Tibial artery (tissue), 4 donors: ENCODE measurements at places on chromosomes 2 and 18.

- no peaks in the 10 kb centered on the region for H3K4me1 ChIP-seq
- peaks cover 16% of the 10 kb centered on the region for H3K27me3 ChIP-seq
- DNase-seq: no peak
- no peak overlapping the region for H3K4me3 ChIP-seq
- H3K36me3 ChIP-seq: no peaks in the 10 kb centered on the region
- H3K27ac ChIP-seq: no peak overlapping the region
These were observed 14.5 kb upstream of the NXPH2 start for GRCh38 chr2:138794724-138795123.

DNA sequence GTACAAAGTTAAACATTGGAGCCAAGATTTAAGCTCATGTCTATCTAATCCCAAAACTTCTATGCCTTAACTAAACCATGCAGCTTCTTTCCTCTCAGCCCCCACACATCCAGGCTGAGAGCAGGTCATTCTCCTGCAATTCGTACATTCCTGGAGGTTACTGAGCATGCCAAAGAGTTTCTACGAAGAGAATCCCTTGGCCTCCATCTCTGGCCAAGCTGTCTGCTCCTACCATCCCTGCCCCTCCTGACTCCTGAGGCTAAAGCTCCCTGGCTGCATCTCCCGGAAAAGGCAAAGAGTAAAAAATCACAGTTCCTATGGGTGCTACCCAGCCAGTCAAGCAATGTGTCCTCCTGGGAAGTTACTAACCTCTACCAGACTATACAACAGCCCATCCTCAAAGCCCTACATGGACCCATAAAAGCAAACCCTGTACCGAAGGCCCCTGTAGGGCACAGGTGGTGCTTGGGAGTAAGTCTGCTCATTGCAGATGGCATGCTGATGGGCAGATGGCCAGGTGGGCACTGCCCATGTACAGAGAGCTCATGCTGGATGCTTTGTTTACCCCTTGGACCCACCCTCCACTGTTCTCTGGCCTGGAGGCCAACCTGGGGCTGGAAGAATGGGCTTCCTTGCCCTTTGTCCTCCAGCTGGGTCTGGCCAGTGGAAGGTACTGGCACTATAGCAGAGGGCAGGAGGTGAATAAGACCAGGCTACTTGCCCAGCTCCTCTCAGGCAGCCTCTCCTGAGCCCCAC, 99.5 kb downstream of the TTC32 start:
- no peaks in the 10 kb centered on the region for H3K4me1 ChIP-seq
- H3K27ac ChIP-seq: peak overlapping the region; percentile 72
- H3K4me3 ChIP-seq: no peak overlapping the region
- H3K27me3 ChIP-seq: no peaks in the 10 kb centered on the region

- DNase-seq: no peak
- no peak overlapping the region for H3K4me3 ChIP-seq
- no peaks in the 10 kb centered on the region for H3K4me1 ChIP-seq
- H3K27ac ChIP-seq: no peak overlapping the region
- no peaks in the 10 kb centered on the region for H3K27me3 ChIP-seq
These were observed 134.9 kb downstream of the FAM161A start for GRCh38 chr2:61718965-61719364.

DNA sequence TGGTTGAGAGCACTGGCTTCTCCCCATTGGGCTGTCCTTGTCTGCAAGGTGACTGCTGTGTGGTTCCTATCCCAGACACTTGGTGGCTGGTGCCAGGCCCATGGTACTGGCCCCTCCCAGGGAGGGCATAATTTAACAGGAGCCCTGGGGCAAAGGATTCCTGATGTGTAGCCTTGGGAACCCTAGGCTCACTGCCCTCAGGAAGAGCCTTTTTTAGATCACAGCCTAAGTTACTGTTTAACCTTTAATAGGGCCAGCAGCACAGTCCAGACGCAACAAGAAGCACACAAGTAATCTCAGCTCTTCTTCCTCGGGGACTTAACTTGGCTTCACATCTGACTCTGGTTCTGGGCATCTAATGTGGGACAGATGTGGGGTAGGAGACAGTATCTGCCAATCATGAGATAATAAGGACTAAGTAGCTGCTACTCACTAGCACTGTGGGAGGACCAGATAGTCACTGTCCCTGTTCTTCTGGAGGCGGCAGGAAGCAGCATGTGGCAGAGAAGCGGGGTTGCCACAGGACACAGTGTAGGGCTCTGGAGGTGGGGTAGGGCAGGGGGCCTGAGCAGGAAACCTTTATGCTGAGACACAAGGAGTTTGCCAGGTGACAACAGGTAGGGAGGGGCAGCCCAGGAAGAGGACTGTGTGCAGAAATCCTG, 136.3 kb downstream of the TMEM17 start:
- H3K36me3 ChIP-seq: no peaks in the 10 kb centered on the region
- H3K4me1 ChIP-seq: no peaks in the 10 kb centered on the region
- H3K4me3 ChIP-seq: no peak overlapping the region

DNA sequence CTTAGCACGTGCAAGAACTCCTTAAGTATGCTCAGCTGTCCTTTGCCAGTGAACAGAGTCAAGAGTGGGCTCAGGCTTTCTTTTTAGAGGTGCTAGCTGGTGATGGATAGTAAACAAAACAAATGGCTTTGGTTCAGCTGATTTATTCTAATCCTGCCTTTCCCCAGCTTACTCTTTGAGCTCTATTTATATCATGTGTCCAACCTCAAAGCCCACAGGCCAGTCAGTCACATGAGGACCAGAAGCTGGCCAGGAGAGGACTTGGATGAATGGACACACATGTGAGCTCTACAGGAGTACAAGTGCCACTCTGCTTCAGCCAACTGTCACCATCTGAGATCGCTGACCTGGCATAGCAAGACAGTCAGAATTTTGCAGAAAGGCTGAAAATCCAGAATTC, 59.4 kb downstream of the STK39 start:
- no peak overlapping the region for H3K4me3 ChIP-seq
- no peaks in the 10 kb centered on the region for H3K4me1 ChIP-seq
- H3K27ac ChIP-seq: no peak overlapping the region
- no peaks in the 10 kb centered on the region for H3K27me3 ChIP-seq

DNA sequence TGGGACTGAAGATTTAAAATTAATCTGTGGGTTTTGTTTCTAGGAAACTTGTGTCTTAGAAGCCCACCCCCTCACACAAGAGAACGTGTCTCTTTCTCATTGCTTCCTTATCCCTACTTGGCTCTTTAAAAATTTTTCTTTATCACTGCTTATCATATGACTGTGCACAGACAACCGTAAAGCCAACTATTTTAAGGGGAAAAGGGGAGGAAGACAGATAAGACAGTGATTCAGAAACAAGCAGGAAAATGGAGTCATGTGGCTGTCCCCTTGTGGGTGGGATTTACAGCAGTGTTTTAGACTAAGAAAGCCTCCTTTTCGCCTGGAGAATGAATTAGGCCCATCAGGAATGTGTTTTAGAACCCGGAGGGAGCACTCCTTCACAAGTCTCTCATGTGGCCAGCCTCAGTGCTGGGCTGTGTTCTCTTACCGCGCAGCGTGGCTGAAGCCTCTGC, 17.6 kb downstream of the PRKCE start:
- H3K27me3 ChIP-seq: no peaks in the 10 kb centered on the region
- H3K4me1 ChIP-seq: no peaks in the 10 kb centered on the region
- peak overlapping the region; percentile 30 for H3K27ac ChIP-seq
- DNase-seq: no peak

GRCh38 chr2:208251098-208251497, 3.8 kb downstream of the IDH1 start:
- H3K4me3 ChIP-seq: no peak overlapping the region
- peaks cover 14% of the 10 kb centered on the region for H3K36me3 ChIP-seq
- H3K27ac ChIP-seq: no peak overlapping the region
- peaks cover 19% of the 10 kb centered on the region for H3K4me1 ChIP-seq
- no peaks in the 10 kb centered on the region for H3K27me3 ChIP-seq
- no peak for DNase-seq

GRCh38 chr2:119475225-119475856, 43.7 kb downstream of the TMEM37 start:
- H3K4me3 ChIP-seq: no peak overlapping the region
- no peaks in the 10 kb centered on the region for H3K4me1 ChIP-seq
- H3K27me3 ChIP-seq: peaks cover 15% of the 10 kb centered on the region
- no peak for DNase-seq
- no peak overlapping the region for H3K27ac ChIP-seq
